ENCODE measurements at places on chromosomes 7 and 10.

- peak; percentile 59 for DNase-seq
Observed at GRCh38 chr7:47485640-47486435, 96.1 kb downstream of the TNS3 start.

DNA sequence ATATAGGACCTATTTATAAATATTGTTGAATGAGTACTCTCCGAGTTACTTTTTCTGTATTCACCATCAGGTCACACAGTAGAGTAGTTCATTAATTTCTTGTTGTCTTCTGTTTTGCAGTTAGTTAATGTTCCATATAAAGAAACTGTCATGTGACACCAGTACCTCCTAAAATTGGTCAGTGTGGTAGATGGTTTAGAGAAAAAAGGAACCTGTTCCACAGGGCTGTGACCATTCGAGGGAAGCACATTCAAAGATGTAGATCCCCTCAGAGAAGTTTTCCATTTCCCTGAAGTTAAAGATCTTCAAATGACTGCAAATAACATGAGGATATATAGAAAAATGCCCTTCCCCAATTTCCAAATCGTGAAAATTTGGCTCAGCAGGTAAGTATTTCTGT is 45.7 kb downstream of the PRPF18 start:
- DNase-seq: no peak

DNA sequence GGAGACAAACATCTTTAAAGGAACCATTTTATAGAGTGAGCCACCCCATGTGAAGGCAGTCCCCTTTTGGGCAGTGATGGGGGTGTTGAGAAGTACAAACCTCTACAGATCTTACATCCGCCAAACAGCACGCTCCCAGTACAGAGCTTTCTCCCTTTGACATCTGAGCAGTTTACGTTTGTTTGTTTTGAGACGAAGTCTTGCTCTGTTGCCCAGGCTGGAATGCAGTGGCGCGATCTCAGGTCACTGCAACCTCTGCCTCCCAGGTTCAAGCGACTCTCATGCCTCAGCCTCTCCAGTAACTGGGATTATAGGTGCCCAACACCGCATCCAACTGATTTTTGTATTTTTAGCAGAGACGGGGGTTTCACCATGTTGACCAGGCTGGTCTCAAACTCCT is 128.9 kb downstream of the CCDC3 start:
- no peak for DNase-seq

DNA sequence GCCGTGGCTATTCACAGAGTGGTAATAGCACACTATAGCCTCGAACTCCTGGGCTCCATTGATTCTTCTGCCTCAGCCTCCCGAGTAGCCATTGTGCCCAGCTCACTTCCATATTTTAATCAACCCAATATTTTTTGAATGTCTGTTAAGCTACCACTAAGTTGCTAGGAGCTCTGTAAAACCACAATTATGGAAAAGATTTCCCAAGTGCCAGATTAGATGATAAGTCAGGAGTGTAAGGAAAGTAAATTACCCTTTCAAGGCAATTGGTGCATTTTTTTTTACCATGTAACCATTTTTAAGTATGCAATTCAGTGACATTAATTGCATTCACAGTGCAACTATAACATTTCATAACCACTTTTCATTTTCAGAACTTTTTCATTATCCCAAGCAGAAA is 87.5 kb upstream of the GATAD1 start:
- DNase-seq: no peak

DNA sequence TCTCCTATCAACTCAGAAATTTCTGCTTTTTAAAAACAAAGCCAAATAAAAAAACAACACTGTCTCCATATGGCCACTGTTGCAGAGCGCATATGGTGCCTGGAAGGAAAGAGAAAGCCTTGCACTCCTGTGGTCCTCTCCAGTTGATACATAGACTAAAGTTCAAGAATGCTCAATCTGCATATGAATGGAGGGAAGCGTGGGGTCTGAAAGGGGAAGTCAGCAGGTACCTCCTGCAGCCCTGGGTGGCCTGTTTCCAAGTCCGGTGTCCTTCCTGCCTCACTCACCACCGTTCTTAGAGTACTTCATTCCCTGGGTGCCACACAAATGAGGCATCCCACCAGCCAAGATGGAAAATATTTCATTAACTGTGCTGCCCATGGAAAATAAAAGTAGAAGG is 138.3 kb upstream of the PALS2 start:
- no peak for DNase-seq
